T-helper 1 cell (primary cell): ENCODE measurements at places on chromosomes 1 and 21.

GRCh38 chr1:43774359-43774758 is 67.0 kb downstream of the ST3GAL3 start:
- DNase-seq = no peak

DNA sequence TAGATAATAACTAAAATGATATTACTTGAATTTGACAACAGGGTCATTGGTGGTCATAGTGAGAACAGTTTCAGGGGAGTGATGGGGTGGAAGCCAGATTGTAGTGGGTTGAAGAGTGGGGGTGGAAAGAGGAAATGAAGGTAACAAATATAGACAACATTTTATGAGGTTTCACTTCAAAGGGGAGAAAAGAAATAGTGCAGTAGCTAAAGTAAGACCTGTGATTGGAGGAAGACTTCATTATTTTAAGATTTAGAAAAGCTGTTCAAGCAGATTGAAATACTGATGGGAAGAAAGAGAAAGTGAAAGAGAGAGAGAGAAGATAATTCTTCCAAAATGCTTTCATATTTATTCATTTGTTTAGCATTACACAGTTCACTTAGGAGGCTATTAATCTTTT is 52.0 kb upstream of the KCNA3 start:
- DNase-seq = peak; percentile 13

DNA sequence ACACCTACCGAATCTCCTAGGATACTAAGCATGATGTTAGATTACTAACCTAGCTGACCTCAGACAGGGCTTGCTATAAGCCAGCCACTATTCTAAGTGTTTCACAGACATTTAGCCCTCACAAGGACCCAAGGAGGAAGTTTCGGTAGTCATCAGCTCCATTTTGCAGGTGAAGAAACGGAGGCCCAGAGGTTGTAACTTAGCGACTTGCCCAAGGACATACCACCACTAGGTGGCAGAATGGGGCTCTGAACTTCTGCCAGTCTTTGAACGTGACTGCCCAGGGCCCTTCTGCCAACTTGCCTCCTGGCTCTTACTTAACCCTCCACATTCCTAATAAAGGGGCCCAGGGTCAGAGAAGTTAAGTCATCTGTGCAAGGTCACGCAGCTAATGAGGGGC is 283.5 kb downstream of the C1orf94 start:
- DNase-seq = peak; percentile 32

DNA sequence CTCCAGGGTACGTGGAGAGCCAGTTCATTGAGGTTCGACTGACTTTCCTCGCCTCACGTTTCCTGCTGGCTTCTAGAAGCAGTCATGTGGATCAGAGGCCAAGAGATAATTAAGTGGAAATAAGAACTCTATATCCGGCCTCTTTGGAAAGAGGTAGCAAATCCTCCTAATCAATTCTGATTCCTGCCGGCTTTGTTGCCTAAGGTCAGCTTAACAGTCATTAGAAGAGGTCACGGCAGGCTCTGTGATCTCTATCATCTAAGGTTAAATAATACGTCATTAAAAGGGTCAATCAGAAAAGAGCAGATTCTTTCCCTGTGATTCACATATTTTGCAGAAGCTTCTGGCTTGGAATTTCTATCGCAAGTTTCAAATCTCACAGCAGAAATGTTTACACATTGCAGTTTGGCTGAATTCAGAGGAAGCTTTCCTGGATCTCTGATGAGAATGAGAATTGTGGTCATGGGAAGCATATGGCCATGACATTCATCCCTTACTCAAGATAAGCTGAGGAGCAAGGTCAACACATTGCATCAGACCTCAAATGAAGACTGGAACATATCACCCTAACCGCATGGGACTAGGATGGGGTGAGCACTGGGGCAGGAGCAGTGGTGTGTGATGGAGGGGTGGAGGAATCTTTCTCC is 189.4 kb downstream of the PBX1 start:
- no peak for DNase-seq

DNA sequence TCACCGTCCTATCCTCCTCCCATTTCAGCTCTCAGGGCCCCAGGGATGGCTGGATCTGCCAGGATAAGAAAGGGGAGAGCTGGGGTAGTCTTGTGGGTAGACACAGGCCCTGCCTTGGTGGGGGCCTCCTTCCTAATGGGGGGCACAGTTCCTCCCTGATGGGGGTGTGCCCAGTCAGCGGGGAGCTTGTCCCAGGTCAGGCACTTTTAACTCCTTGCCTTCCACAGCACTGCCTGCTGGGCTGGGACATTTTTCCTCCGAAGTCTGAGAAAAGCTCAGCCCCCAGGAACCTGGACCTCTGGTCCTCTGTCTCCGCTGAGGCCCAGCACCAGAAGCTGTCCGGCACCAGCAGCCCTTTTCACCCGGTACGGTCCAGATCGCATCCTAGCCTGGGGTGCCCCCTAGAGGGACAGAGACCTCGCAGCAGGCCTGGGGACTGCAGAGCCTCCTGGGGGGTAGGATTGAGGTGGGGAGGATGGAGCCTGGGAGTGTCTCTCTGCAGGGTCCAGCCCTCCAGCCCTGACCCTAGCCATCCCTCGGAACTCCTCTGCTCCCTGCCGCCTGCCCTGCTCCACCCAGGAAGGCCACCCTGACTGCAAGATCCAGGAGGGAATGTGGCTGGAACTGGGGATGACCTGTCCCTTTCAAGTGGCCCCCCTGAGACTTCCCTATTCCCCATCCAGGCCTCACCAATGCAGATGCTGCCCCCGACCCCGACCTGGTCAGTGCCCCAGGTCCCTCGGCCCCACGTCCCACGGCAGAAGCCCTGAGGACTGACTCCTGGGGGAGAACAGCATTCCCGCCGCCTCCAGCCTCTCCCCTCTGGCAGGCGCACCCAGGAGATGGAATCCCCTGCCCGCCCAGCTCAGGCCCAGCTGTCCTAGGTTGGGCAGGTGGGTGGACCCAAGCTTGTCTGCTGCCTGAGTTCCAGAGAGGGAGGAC is 12.0 kb downstream of the MIIP start:
- no peak for DNase-seq

GRCh38 chr1:52579415-52579814 is 22.8 kb upstream of the GPX7 start:
- DNase-seq = no peak

DNA sequence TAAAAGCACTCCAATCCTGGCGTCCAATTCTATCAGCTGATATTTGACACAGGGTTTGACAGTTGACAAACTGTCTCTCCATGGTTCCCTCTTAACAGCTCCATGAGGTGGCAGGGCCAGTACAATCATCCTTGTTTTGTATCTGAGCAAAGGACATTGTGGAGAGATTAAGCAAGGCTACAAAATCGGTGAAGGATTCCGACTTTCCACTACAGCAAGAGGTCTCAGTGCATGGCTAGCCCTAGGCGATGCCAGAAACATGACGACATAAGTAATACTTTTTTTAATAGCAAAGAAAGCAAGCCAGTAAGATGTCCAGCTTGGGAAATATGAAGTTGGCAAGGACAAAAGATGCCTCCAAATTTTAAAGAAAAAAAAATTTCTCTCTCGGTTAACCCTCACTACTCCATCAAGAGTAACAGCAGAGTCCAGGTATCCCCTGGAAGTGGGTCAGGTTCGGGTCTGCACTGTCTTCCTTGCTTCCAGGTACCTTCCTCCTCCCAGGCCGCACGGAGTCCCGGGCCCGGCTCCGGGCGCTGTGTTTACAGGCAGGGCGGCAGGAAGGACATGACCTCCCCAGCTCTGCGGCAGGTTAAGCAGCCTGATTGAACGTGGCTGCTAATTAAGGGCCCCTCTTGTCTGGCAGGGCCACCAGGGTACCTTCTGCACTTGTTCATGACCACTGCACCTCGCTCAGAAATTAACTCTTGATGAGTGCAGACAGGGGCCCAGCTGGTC is 106.1 kb downstream of the SIM2 start:
- no peak for DNase-seq

DNA sequence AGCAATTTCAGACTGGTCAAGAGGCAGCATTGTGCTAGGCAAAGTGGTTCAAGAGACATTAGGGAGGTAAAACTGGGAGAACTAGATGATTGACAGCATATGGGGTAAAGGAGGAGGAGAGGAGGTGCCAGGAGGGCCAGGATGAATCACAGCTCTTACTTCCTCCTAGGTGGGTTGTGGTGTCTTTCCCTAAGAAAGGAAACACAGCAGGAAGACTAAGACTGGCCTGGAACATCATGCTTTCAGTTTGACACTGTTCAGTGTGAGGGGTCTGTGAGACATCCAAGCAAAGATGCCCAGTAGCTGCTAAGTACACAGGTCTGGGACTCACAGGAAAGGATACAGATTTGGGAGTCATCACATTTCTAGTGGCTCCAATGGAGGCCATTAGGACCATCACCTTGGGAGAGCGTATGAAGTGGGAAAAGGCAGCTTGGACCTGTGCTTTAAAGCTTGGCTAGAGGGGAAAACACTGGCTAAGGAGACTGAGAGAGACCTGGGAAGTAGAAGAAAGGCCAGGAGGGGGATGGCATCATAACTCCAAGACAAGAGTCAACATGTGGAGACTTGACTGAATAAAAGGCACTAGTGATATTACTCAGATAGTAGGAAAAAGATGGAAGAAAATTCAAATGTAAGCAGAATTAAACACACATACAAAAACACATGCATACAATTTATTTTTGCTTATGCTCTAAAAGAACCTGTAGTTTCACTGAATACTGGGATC is 17.3 kb downstream of the CD58 start:
- no peak for DNase-seq

GRCh38 chr1:3610527-3611169 is 660 bp downstream of the MEGF6 start:
- DNase-seq = no peak

DNA sequence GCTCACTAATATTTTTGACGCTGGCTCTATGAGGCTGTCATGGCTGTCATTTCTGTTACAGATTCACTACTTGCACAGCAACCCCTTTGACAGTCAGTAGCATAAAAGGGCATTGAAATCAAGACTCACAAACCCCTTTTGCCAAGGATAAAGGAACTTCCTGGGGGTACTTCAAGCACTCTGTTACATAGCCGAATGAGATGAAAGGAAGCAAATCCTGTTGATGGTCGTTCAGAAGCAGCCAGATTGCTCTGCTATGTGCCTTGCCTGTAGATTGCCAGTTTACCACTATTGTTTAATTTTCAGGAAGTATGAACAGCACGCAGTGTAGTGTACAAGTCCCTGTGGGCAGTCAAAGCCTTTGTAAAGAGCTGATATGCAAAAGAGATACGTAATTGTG is 296.2 kb downstream of the LRRIQ3 start:
- DNase-seq = no peak

DNA sequence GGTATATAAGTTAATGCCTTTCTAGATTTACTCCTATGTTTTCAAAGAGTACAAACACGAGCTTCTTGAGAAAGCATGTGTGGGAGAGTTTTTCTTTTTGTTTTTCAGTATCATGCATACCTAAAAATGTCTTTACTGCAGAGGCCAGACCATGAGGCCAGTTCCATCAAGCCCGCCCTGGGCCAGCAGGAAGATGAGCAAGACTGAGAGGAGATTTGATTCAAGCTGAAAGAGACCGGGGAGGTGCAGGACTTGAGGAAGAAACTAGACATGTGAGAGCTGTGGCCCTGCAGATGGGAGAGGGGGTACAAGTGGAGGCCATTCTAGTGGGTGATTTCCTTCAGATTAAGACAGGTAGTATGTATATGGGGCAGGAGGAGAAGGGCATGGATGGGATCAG is 33.4 kb upstream of the NTPCR start:
- no peak for DNase-seq

GRCh38 chr1:91059157-91059556 is 37.3 kb upstream of the ZNF644 start:
- no peak for DNase-seq

DNA sequence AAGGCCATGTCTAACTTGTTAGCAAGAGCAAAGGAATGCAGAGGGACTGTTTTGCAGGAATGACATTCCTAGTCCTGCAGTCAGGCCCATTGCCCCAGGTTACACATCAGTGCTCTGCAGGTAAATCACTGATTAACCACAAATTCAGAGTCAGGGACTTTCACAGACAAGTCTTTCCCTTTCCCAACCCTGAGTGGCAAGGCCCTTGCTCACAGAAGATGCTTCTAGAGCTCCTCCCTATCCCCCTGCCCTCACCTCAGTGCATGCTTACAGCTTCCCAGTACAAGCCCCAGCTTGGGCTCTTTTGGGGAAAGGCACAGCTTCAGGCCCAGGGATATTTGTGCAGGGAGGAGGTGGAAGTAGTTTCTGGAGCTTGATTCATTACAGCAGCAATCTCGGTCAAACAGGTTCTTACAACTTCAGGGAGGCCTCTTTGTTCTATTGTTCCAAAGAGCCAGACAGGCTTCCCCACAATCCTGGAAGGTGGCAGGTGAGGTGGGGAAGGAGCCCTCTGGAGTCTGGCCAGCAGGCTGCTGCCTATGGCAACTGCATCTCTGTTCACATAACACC is 53.9 kb downstream of the CASQ2 start:
- no peak for DNase-seq

DNA sequence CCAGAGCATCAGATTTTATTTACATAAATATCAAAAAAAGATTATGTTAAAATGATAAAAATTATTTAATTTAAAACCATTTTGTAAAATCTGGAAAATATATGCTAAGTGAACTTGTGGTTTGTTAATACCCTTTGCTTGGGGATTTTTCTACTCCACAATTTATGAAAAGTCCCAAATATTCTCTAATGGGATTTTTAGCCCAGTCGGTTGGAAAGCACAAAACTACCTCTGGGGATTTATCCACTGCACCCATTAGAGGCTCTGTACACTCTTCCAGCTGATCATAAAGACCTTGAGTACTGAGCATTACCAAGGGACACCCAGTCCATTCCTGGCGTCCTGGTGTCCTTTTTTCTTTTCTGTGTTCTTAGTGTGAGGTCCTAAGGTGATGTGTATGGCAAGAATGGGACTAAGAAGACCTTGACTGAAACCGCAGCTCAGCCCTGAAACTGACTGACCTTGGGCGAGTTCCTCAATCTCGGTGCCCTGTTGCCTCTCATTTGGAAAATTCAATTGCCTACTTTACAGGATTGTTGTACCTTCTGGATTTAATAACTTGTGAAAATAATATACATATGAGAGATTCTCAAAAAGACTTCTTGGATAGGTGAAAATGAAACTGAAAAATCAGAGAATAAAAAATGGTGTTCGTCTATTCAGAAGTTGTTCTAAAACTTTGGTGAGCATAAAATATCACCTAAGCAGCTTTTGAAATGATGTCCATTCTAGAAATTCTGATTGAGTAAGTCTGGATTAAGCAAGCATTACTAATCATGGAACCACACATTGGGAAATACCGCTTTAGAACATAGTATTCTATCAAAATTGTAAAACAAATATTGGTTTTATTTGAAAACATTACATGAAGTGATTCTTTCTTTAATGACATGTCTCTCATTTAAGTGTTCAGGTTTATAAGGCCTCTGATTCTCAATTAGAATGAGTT is 21.5 kb upstream of the SAMSN1 start:
- no peak for DNase-seq
